CD14-positive monocyte (primary cell): ENCODE measurements at places on chromosomes 1 and 21. TPM values are rescaled to one million over a fixed set of nuclear protein-coding genes. Genes with fewer than 3 reads are reported as not detected.

Gene ORC1
- polyA plus RNA-seq: not detected

Gene TEDDM1
- polyA plus RNA-seq: not detected

Gene NBPF20
- not detected for polyA plus RNA-seq

Gene LRRC39
- polyA plus RNA-seq: 0.39 TPM

Gene HTR1D
- polyA plus RNA-seq: not detected

Gene RPL11
- 542 TPM for polyA plus RNA-seq

Gene HS2ST1
- 4.2 TPM for polyA plus RNA-seq

Gene LMOD1
- polyA plus RNA-seq: not detected

Gene SELL
- polyA plus RNA-seq: 1,885 TPM

Gene COL16A1
- polyA plus RNA-seq: 0.13 TPM in 1 of 2 replicates, not detected in the other

Gene HDGF
- polyA plus RNA-seq: 23.9 TPM

Gene BEST4
- 0.10 and 0.19 TPM in 2 replicates for polyA plus RNA-seq

Gene PARS2
- 1.2 TPM for polyA plus RNA-seq

Gene SLC30A2
- polyA plus RNA-seq: not detected

Gene DDAH1
- not detected for polyA plus RNA-seq

Gene TAGLN2
- polyA plus RNA-seq: 598 and 658 TPM in 2 replicates
